ENCODE measurements at places on chromosomes 13 and 19. TPM values are rescaled to one million over a fixed set of nuclear protein-coding genes. Genes with fewer than 3 reads are reported as not detected.

Gene PROZ
- total RNA-seq = not detected

Gene KISS1R
- not detected for total RNA-seq

Gene BSG
- total RNA-seq = 316 TPM

Gene ANGPTL8
- total RNA-seq = not detected

Gene CERS1
- 0.40 TPM for total RNA-seq

Gene HCN2
- total RNA-seq = 0.62 TPM

Gene NKPD1
- 0.06 TPM for total RNA-seq

Gene PABPC3
- 0.12 TPM for total RNA-seq

Gene KLK15
- not detected for total RNA-seq

Gene IGFL3
- not detected for total RNA-seq

Gene PALM3
- total RNA-seq = 0.12 TPM

Gene CCDC70
- not detected for total RNA-seq

Gene ZNF526
- 7.9 TPM for total RNA-seq

Gene FFAR2
- not detected for total RNA-seq

Gene MAN2B1
- total RNA-seq = 31.8 TPM

Gene BEST2
- not detected for total RNA-seq

Gene ZSWIM9
- total RNA-seq = 1.4 TPM

Gene RGCC
- 1.7 TPM for total RNA-seq

Gene ADGRE2
- 0.06 TPM for total RNA-seq

Gene PDX1
- total RNA-seq = not detected

Gene EID2B
- total RNA-seq = 3.4 TPM

Gene ZIK1
- 7.6 TPM for total RNA-seq

Gene CEACAM3
- total RNA-seq = not detected

Gene ACP5
- total RNA-seq = 0.44 TPM

Gene CCDC8
- 19.2 TPM for total RNA-seq

Gene SIGLEC8
- not detected for total RNA-seq

Gene CASP14
- total RNA-seq = not detected

Gene BICRA
- total RNA-seq = 2.8 TPM

Gene WTIP
- total RNA-seq = 49.0 TPM

Gene DACT3
- 7.5 TPM for total RNA-seq

Gene LILRA5
- not detected for total RNA-seq

Gene TJP3
- not detected for total RNA-seq

Gene CGB7
- total RNA-seq = not detected

Gene ZNF221
- total RNA-seq = 7.8 TPM

Gene PSG2
- not detected for total RNA-seq

Gene C1QTNF9
- not detected for total RNA-seq

Gene LRRC8E
- total RNA-seq = 5.5 TPM

Gene CELF5
- total RNA-seq = not detected

Gene LHFPL6
- total RNA-seq = 87.6 TPM

Gene PSG11
- total RNA-seq = not detected

Gene ARHGEF7
- total RNA-seq = 49.7 TPM

Gene NTN5
- total RNA-seq = under 0.01 TPM

Gene ADGRE1
- not detected for total RNA-seq

Gene SERP2
- 9.9 TPM for total RNA-seq

Gene LILRB5
- not detected for total RNA-seq

Gene PLA2G4C
- 22.1 TPM for total RNA-seq

All from aortic smooth muscle cell (primary cell).